ENCODE measurements at places on chromosomes 12 and 14. TPM values are rescaled to one million over a fixed set of nuclear protein-coding genes. Genes with fewer than 3 reads are reported as not detected.

Gene SMARCD1
- 57.7 TPM for total RNA-seq

Gene BCAT1
- total RNA-seq, result 16.7 TPM

Gene LTB4R2
- 12.2 TPM for total RNA-seq

Gene PTGER2
- total RNA-seq, result 0.67 TPM

Gene TSHR
- not detected for total RNA-seq

Gene POTEG
- not detected for total RNA-seq

Gene BBOF1
- 1.3 TPM for total RNA-seq

Gene GLIPR1L1
- not detected for total RNA-seq

Gene EIF2S3B
- 2.1 TPM for total RNA-seq

Gene JPH4
- 0.05 TPM for total RNA-seq

Gene ETFBKMT
- total RNA-seq, result 1.2 TPM

Gene TCL1B
- not detected for total RNA-seq

Gene FOXA1
- total RNA-seq, result not detected

Gene TMEM132C
- not detected for total RNA-seq

Gene RTN1
- not detected for total RNA-seq

Gene DPPA3
- not detected for total RNA-seq

Gene GSG1
- total RNA-seq, result not detected

Gene IL22
- not detected for total RNA-seq

Gene CFAP251
- 0.62 TPM for total RNA-seq

Gene SIX6
- total RNA-seq, result not detected

Gene ASCL1
- not detected for total RNA-seq

Gene CLEC2B
- 30.3 TPM for total RNA-seq

Gene CLEC4D
- total RNA-seq, result not detected

Gene TUBA1B
- 2,914 TPM for total RNA-seq

Gene PDZRN4
- not detected for total RNA-seq

Gene GALNT6
- total RNA-seq, result 5.4 TPM

Gene ADCY4
- total RNA-seq, result 2.4 TPM

Gene ZNF891
- total RNA-seq, result 1.1 TPM

Gene PLEKHG7
- total RNA-seq, result not detected

Gene OR6C76
- total RNA-seq, result not detected

Gene KCNJ8
- total RNA-seq, result not detected

Gene DCN
- not detected for total RNA-seq

Gene PTHLH
- total RNA-seq, result not detected

Gene ASPG
- total RNA-seq, result not detected

Gene HVCN1
- total RNA-seq, result 2.6 TPM

Gene GPR137C
- 0.07 TPM for total RNA-seq

Gene PLEKHH1
- 2.2 TPM for total RNA-seq

Gene GPR68
- total RNA-seq, result 1.2 TPM

Gene SCFD1
- 46.1 TPM for total RNA-seq

Gene ARMH4
- total RNA-seq, result not detected

Gene MYBPC1
- total RNA-seq, result not detected

Gene SLC17A8
- not detected for total RNA-seq

Gene MYH7
- not detected for total RNA-seq

Gene NAV3
- total RNA-seq, result not detected

Gene CCDC196
- not detected for total RNA-seq

Gene PCNX4
- 24.9 TPM for total RNA-seq

Gene ULK1
- total RNA-seq, result 13.6 TPM

Gene CBX5
- total RNA-seq, result 173 TPM
